LoVo (cell line): ENCODE measurements at places on chromosomes 1 and 21.

DNA sequence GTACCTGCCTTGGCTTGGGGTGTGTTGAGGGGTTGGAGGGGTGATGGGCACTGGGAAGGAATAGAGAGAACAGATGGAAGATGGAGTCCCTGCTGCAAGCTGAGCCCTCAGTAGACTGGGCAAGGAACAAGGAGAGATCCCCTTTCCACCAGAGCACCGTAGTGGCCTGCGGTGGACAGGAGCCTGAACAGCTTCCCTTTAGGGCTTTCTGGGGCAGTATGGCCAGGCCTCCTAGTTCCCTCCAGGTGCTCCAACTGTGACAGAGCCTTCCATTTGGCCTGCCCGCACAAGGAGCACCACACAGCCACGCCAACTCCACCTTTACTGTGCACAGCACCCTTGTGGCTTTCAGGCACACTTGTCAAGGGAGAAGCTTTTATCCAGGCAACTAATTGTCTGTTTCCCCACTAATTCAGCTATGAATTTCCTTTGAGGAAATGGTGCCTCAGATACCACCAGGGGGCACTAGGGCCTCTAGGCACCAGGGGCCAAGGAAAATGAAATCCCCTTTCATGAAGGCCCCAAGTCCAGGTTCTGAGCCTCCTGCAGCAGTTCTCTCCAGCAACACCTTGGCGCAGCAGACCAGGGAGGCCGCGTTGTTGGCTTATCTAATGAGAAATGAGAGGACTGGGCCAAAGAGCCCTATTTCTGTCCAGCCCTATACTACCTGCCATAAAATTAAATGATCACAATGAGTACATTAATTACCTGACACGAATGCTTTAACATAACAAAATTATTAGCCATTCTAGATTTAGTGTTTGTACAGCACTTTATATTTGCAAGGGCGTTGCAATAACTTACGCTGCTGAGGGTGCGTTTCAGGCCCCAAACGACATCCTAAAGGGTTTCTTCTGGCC, 23.1 kb upstream of the ERI3 start:
- DNase-seq, result peak; percentile 47

DNA sequence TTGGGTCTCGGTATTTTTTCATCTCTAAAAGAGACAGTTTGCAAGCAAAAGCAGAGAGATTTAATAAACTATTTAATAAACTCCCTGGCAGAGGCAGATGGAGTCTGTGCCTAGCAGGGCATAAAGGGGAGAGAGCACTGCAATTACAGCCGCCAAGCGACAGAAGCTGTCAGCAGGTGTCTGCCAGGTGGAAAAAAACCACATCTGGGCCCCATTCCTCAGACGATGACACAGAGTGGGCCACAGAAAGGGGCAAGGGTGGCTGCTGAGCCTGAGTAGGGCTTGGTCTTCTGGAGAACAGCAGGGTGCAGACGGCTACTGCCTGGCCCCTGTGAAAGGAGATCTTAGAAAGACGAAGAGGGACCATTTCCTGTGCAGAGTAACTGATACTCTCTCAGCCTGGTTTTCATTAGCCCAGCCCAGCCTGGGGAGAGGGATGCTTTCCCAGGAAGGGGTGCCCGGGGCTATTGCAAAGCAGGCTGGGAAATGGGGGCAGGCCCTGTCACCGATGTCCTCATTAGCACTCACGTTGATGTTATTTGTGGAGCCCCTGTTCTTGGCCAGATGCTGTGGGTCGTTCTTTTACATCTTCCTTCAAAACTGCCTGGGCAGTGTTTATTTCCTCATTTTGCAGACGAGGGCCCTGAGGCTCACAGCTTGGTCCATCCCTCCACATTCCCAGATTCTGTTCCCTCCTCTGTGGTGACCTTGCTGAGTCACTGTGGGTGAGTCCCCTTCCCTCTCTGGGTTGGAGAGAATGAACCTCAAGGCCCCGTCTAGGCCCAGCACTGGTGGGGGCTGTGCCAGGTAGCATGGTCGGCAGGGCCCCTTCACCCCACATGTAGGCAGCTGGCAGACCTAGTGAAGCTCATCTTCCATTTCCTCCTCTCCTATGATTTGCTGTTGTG, 472.7 kb downstream of the PTPRU start:
- DNase-seq, result no peak

DNA sequence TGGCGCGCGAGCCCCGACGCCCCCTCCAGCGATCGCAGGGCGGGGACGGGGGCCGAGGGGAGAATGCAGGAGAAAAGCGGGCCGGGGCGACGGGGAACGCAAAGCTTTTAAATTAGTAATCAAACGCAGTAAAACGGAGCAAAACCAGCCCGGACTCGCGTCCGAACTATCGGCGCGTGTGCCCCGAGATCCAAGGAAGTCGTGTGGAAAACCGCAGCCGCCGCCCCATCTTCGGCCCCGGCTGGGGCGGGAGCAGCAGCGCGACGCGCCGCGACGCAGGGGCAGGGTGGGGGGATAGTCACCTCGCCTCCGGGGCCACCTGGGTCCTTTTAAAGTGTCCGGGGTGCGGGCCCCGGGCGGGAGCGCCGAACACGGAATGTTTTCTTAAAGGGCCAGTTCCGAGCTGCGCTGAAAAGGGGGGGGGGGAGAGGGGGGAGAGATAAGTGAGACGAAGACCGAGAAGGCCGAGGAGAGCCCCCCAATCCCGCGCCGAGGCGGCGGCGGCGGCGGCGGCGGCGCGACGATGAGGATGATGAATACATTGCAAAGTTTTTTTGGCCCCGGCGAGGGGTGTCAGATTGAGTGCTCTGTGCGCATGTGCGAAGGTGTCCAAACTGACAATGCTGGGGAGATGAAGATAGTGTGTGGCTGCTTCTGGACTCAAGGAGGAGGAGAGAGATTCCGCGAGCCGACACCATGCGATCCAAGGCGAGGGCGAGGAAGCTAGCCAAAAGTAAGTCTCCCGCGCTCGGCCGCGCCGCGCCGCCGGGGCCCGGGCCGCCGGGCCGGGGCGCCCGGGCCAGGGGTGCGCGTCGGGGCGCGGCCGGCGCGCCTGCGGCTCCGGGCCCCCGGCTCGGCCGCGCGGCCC, at the start of gene PRDM16:
Gene PRDM16 (plus strand): TSS at position 640 of the 868 bp plus-strand sequence. CDS start 57 bp downstream, at position 697.
- DNase-seq, result peak; percentile 32

GRCh38 chr1:109198043-109198695, 15.5 kb upstream of the SARS1 start:
- no peak for DNase-seq

GRCh38 chr1:160534823-160535605, 12.0 kb upstream of the SLAMF6 start:
- DNase-seq, result no peak

DNA sequence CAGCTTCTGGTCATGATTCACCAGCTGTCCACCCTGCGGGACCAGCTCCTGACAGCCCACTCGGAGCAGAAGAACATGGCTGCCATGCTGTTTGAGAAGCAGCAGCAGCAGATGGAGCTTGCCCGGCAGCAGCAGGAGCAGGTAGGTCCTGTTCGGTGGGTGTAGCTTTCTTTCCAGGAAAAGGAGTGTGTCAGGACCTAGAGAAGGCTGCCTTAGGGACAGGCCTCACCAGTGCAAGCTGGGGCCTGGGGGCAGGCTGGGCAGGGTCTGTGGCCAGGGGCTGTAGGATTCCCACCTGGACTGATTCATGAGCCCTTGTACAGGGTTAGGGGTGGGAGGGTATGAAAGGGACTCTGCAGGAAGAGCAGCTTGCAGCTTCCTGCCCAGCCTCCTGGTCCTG, 35.3 kb downstream of the ETNK2 start:
- DNase-seq, result no peak

DNA sequence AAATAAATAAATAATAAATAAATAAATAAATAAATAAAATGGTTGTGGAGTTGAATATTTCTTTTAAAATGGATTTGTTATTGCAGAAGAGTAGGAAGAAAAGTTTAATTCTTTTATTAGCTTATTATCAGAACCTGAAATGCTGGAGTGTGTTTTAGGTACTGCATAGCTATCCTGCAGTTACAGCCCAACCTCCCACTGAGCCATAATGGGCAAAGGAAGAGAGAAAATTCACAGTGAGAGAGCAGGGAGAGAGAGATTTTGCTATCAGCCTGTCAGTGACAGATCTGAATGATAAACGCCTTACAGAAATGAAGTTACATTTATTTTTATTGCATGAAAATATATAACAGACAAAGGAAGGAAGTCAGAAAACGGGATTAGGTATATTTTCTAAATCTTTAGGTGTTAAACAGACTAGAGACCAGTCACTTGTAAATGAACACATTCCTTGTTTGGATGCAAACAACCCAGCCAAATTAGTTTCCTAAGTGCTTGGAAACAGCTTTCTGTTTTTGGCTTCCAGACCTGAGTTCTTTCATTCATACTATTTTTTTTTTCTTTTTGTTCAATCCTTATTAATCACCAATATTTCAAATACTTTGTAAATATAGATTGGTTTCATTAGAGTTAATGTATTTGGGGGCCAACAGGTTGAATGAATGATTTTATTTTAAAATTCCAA, 425.3 kb downstream of the USP25 start:
- DNase-seq, result no peak

- no peak for DNase-seq
Observed at GRCh38 chr1:184299406-184299790, 87.4 kb upstream of the C1orf21 start.

DNA sequence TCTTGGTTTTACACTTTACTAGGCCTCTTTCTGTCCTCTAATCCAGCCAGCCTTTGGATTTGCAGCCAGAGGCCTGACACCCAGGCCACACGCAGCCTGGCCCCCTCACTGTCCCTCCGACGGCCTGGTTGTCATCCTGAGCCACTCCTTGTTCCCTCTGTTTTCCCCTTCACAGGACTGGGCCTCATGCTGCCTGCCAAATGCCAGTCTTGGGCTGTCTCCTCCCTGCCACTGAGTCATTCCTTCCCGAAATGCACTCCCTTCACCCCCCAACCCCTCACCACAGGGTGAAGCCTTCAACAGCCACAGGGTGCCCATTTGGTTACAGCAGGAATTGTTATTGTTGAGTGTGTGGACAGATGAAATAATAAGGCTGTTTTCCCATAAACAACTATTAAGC, 21.3 kb downstream of the ACOT11 start:
- DNase-seq, result peak; percentile 41

- no peak for DNase-seq
Observed at GRCh38 chr1:84862810-84863251, 30.2 kb downstream of the LPAR3 start.

- DNase-seq, result no peak
Observed at GRCh38 chr1:68111519-68112436, 61.4 kb upstream of the DIRAS3 start.

GRCh38 chr1:115624859-115625258, 16.9 kb upstream of the VANGL1 start:
- DNase-seq, result no peak

DNA sequence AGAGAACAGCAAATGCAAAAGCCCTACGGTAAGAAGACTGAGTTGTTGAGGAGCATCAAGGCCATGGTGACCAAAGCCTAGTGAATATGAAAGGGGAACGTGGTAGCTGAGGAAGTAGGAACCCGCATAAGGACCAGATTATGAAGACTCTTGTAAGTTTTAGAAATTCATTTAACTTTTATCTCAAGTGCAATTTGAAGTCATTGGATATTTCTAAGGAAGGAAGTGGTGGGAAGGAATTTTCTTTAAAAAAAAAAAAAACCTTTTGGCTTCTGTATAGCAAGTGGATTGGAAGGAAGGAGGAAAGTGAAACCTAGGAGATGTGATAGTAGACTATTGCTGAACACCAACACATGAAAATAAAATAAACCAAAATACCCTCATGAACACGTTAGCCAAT, 119.0 kb downstream of the TNFSF18 start:
- no peak for DNase-seq

- no peak for DNase-seq
Observed at GRCh38 chr1:68600049-68600661, 103.3 kb upstream of the DEPDC1 start.

GRCh38 chr1:94648225-94649007, 106.9 kb upstream of the F3 start:
- DNase-seq, result peak; percentile 57

DNA sequence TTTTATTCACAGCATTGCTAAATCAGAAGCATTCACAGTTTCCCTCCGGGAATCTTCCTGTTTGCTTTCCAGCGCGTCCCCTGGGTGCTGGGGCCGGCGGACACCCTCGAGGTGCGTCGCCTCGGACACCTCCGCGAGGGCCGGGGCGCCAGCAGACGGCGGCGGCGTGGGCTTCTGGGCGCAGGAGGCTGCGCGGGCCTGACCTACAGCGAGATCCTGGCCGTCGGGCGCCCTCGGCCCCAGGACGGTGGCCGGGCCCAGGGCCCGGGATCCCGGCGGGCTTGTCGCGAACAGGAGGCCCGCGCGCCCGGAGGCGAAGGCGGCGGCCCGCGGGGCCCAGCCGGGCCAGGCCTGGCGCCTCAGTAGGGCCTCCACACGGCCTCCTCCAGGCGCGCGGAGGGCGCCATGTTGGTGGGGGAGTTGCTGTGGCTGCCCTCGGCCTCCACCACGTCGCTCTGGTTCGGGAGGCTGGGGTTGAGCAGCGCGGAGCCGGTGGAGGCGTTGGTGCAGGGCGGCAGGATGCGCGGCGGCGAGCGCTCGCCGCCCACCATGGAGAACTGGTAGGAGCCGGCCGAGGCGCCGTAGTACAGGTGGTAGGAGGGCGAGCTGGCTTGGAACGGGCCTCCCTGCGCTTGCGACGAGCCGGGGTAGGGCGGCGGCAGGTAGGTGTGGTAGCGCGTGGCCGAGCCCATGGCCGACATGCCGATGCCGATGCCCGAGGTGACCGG, 123.1 kb downstream of the CLIC6 start:
- DNase-seq, result no peak

- no peak for DNase-seq
Observed at GRCh38 chr1:222521299-222522104, 26.4 kb downstream of the HHIPL2 start.

GRCh38 chr1:181482001-181482430, 1.3 kb upstream of the CACNA1E start:
- no peak for DNase-seq
